Stimulated activated CD4-positive, alpha-beta T cell treated with anti-CD3 and anti-CD28 coated beads, Interleukin-2, amount 100 ng/mL, for 48 hours (primary cell): ENCODE measurements at places on chromosomes 12 and 14.
A peak's percentile ranks its signal among the peaks of the same experiment; 100 is the strongest.

- no peak for DNase-seq
Measured at GRCh38 chr14:69932391-69932790, 53.2 kb downstream of the SMOC1 start.

DNA sequence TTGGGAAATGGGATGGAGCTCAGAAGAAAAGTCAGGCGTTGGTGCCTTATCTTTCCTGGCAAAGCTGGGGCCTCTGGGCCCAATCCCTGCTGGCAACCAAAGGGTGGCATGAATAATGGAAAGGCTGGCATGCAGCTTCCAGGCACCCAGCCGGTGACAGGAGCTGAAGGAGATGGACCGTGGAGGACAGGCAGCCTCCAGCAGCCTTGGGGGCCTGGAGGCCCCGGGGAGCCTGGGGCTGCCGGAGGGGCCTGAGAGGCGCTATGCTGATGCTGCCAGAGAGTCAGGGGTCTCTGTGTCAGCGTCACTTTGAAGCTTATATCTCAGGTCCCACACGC lies 38.2 kb upstream of the EML1 start:
- DNase-seq: no peak

- DNase-seq: peak; percentile 2
Measured at GRCh38 chr12:7190268-7191055, 976 bp downstream of the PEX5 start.

GRCh38 chr14:61700104-61700886 lies 5.0 kb downstream of the HIF1A start:
- DNase-seq: no peak

- no peak for DNase-seq
Measured at GRCh38 chr12:91507754-91508153, 325.1 kb upstream of the DCN start.

- DNase-seq: peak; percentile 4
Measured at GRCh38 chr12:93245543-93245942, 132.2 kb upstream of the NUDT4 start.

DNA sequence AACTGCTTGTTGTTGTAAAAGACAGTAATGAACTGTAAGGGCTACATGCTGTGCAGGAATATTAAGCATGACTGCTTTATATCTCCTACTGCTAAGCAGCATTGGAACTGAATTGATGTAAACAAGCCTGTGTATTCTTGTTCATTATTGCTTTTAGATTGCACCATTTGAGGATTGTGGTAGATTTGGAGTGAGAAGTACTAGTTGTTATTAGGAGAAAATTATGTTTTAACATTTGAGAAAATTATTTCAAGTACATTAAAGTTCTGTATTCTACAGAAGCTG lies 212.7 kb downstream of the ERC1 start:
- DNase-seq: no peak

DNA sequence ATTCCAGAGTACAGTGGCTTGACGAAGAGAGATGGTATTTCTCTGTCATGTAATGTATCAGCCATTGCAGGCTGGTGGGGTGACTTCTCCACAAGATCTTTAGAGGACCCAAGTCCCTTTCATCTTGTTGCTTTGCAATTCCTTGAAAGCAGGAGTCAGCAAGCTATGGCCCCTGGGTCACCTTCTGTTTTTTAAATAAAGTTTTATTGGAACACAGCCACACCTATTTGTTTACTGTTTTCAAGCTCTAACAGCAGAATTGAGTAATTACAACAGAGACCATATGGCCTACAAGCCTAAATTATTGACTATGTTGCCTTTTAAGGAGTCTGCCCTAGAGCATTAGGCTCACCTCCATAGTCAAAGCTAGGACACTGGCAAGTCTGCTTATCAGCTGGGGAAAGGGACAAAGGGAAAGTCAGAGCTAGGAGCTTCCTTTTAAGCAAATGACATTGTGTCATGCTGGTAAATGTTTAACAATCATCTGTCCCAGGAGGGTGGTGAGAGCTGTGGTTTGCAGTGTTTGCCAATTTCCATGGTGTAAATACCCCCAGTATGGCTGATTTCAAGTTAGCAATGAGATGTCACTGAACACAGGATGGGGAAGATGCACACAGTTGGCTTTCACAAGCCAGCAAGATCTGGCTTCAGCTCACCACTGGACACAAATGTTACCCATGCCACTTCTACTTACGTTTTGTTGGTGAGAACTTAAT lies 87.7 kb upstream of the PWP1 start:
- no peak for DNase-seq

DNA sequence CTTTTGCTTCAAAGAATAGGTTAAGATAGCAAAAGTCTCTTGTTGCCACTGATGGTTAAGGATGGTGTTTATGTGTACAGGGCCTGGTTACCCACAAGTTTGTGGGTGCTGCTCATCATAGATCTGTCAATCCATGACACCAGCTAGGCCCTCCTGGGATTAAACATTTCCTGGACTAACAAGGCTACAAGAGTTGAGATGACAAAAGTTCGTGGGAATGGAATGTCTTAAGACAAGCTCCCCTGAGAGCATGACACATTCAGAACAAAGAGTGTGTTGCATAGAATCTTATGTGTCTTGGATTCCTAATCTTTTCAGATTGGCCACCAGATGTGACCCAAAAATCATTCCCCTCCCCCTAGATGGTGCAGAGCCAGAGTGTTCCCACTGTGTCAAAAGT lies 592.5 kb upstream of the USP15 start:
- no peak for DNase-seq

DNA sequence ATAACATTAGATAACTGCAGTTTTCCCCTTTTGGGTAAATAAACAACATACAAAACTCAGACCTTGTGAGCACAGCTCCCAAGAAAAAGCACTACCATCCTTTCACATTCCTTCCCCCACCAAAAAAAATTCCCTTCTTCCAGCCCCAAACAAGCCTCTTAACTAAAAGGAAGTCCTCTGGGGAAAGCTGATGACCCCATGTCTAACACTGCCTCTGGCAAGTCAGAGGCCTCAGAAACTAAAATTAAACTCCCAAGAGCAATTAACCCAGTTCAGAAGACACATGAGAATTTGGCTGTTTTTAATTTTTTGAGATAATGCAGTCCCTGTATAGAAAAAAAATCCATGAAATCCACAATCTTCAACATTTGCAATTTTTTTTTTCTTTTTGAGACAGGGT lies 127.7 kb downstream of the SPTSSA start:
- no peak for DNase-seq

- no peak for DNase-seq
Measured at GRCh38 chr12:43812926-43813325, 6.8 kb upstream of the TWF1 start.

DNA sequence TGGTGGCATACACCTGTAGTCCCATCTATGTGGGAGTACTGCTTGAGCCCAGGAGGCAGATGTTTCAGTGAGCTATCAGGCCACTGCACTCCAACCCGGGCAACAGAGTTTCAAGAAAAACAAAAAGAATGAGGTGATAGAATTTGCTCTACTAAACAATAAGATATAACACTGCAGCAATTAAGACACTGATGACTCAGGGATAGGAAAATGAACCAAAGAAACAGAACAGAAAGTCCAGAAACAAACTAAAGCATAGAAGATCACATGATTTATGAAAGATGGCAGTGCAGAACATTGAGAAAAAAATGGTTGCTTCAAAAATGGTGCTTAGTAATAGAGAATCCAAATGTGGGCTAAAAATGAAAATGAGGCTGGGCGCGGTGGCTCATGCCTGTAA lies 65.2 kb upstream of the AP4S1 start:
- DNase-seq: no peak

- no peak for DNase-seq
Measured at GRCh38 chr12:22709292-22709691, 84.3 kb downstream of the ETNK1 start.

DNA sequence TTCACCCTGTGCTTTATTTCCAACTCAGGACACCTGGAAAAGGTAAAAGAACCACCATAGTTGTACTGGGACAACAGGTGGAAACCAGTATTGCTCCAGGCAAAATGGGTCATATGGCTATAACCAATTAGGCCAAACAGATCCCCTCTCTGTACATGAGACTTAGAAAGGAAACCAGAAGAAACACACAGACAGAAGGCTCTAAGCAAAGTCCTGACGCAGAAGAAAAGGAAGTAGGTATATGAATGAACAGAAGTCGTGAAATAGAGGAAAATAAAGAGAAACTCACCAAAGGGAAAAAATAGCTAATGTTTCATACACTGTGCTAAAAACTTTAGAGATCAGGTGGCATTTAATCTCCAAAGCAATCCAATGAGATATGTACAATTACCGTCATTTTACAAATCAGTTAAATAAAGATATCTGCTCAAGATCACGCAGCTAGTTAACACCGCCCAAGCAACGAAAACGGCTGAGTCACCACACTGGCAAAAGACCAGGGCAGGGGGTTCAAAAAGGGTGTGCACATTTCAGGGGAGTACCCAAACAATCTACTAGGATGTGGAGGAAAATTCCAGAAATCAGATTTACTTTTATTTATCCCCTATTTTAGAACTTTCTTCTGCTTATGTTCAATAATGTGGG lies 82.3 kb downstream of the ITPR2 start:
- DNase-seq: no peak

DNA sequence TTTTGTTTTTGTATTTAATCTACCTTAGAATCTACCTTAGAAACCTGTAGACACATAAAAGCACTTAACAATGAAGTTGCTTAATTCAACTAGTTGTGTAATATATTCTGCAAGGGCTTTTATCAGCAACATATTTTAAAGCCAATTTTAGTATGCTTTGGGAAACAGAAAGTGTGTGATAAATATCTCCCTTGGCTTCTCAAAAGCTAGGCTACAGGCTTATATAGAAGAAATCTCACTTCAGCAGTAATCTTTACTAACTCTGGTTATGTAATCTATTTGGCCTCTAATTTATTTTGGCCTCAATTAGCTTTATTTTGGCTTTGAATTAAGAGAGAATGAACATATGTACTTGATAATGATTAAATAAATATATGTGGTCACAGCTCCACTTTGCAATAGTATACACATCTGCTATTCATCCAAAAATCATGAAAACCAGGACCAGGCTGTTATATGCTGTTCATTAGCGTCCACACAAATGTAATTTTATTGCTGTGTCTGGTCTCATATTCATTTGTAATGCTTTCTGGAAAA lies 37.2 kb downstream of the LRP6 start:
- no peak for DNase-seq

GRCh38 chr14:95304342-95304741 lies 15.4 kb downstream of the CLMN start:
- DNase-seq: no peak

GRCh38 chr12:76041406-76041805 lies 9.8 kb upstream of the PHLDA1 start:
- DNase-seq: no peak

GRCh38 chr12:65466911-65467310 lies 188.4 kb downstream of the MSRB3 start:
- no peak for DNase-seq

DNA sequence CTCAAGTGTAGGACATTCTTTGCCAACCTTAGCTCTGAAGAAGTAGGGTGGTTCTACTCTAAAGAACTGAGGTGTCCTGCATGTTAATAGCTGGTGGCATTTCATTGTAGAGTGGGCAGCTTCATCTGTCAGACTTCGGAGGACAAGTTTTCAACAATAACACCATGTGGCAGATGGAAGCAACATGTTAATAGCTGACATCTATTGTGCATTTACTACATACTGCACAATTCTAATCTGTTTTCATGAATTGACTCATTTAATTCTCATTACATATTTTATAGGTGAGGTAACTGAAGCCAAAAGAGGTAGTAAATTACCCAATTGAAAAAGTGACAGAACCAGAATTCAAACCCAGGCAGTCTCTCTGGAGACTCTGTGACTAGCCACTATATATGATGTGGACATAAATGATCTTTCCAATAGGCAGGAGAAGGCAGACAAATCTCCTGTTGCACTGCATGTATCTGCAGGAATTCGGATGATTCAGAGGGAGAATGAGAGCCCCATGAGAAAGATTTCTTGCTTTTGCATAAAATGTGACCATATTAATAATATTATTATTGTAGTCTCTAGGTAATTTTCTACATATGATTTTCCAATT lies 137.2 kb upstream of the E2F7 start:
- DNase-seq: no peak

GRCh38 chr12:52126605-52127578 lies 47.4 kb downstream of the SMIM41 start:
- DNase-seq: no peak

DNA sequence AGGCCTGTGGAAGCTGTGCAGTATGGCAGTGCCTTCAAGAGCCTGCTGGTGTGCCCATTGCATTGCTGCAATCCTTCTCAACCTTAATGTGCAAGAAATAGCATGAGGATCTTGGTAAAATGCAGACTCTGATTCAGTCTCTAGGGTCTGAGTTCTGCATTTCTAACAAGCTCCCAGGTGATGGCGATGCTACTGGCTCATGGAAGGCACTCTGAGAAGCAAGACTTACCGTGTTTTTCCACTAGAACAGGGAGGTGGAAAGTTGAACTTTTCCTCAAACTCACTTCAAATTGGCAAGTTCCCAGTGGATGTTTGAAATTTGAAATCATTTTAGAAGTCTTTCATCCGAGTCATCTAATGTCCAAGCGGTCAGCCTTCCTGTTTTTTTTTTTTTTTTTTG lies 55.5 kb downstream of the MYRFL start:
- DNase-seq: no peak

GRCh38 chr14:102793531-102794328 lies 16.5 kb downstream of the TRAF3 start:
- DNase-seq: no peak

GRCh38 chr14:46920542-46920941 lies 269.0 kb upstream of the RPL10L start:
- DNase-seq: no peak

DNA sequence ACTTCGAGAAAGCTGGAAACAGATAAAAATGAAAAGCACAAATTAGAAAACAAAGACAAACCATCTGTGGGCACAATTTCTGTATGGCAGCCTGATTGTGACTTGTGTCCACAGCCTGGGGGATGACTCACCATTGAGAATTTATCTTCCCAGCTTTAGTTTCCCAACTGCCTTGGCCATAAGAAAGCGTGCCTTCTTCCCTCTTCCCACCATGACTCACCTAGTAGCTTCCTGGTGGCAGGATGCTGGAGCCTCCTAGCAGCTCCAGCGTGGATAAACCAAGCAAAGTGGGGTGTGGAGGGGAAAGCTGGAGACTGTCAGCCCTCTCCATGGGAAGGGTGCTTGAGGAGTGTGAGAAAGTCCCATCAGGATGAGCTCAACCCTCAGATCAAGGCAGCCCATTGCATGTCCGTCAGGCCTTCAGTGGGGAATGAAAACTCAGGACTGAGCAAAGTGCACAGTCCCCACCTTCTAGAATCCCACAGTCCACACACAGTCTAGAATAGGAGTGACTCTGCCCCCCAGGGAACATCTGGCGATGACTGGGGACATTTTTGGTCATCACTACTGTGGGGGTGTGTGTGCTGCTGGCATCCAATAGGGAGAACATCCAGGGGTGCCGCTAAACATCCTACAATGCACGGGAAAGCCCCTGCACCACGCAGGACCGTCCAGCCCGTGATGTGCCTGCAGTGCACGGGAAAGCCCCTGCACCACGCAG lies 22.4 kb upstream of the SERPINA6 start:
- DNase-seq: no peak
